Stimulated activated CD4-positive, alpha-beta T cell treated with anti-CD3 and anti-CD28 coated beads, TNF-alpha, amount 100 ng/mL, for 24 hours (primary cell): ENCODE measurements at places on chromosomes 16 and 17.

GRCh38 chr17:58630883-58631522, 60.8 kb downstream of the TEX14 start:
- DNase-seq: peak; percentile 44

DNA sequence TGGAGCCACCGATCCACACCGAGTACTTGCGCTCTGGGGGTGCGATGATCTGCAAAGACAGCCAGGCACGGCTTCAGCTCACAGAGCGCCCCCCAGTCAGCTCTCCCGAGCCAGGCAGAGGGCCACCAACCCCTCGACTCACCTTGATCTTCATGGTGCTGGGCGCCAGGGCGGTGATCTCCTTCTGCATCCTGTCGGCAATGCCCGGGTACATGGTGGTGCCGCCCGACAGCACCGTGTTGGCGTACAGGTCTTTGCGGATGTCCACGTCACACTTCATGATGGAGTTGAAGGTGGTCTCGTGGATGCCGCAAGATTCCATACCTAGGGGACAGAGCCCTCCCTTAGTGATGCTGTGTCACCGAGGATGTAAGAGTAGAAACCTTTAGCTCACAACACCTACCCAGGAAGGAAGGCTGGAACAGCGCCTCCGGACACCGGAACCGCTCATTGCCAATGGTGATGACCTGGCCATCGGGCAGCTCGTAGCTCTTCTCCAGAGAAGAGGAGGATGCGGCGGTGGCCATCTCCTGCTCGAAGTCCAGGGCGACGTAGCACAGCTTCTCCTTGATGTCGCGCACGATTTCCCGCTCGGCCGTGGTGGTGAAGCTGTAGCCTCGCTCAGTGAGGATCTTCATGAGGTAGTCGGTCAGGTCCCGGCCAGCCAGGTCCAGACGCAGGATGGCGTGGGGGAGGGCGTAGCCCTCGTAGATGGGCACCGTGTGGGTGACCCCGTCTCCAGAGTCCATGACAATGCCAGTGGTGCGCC, 1.6 kb downstream of the ACTG1 start:
- DNase-seq: no peak

GRCh38 chr17:62791235-62791734, 16.8 kb downstream of the MARCHF10 start:
- no peak for DNase-seq

- no peak for DNase-seq
Observed at GRCh38 chr16:27448532-27449433, 46.8 kb downstream of the IL21R start.

DNA sequence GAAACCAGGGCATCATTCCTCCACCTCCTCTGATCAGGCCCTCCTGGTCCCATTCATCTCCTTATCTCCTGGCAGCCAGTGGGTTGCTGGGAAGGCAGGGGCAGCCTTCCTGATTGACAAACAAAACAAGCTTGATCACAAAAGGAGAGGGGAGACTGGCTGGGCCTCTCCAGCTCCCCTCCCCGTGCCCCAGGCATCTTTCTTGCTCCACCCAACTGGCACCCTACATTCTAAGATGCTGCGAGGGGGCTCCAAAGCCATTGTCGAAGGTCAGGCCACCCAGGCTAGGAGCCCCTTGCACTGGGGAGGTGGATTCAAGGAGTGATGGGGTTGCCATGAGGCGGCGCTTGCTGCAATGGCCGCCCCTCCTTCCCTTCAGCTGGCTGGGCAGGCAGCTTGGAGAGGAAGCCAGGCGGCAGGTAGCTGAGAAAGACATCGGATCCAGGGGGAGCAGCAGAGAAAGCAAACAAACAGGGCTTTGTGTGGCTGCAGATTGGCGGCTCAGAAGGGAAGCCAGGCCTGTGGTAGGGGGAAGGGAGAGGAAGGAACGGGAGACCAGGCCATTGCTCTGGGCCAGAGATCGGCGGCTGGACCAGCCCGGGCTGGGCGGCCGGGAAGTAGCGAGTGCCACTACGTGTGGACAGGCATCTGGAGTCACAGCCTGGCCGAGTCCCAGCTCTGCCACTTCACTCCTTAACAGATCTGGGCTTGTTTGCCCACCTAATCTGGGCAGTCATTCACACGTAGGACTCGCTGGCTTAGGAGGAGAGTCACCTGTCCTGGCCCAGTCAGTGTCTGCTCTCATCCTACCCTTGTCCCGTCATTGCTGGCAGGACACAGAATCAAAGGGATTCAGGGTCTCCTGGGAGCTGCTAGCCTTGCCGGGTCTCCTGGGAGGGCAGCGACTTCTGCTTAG, 12.3 kb downstream of the RAI1 start:
- no peak for DNase-seq

DNA sequence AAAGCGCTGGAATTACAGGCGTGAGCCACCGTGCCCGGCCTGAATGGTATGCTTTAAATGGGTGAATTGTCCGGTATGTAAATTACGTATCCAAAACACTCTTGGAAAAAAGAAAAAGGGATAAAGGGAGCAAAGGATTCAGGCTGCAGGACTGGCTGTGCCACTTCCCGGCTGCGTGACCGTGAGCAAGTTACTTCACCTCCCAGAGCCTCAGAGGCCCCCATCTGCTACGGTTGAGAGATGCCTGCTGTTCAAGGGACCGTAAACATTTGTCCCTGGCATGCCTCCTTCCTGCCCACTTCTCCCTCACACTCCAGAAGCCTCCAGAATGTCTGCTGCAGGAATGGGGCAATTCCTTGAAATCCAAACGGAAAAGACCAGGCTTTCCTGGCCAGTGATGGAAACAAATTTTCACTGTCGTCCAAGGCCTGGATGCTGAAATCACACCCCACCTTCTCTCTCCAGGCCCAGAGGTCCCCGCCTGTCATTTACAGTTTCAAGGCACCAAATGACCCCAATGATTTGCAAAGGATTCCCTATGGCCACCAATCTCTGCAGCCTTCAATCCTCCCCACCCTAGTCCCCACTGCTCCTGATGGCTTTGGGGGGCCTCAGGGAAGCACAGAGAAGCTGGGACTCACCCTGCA, 22.9 kb upstream of the LITAF start:
- DNase-seq: no peak

- DNase-seq: no peak
Observed at GRCh38 chr17:82217120-82217529, 4.5 kb upstream of the CCDC57 start.

DNA sequence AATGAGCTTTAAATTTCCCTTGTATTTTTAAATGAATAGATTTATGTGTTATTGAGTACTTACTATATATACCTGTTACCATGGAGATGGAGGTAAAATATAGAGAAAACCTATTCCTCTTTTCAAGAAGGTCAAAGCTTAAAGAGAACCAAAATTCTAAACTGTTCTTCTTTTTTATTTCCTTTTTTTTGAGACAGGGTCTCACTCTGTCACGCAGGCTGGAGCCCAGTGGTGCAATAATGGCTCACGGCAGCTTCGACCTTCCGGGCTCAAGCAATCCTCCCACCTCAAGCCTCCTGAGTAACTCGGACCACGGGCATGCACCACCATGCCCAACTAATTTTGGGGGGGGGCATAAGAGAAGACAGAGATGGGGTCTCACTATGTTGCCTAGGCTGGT, 25.0 kb upstream of the TMEM97 start:
- DNase-seq: no peak

DNA sequence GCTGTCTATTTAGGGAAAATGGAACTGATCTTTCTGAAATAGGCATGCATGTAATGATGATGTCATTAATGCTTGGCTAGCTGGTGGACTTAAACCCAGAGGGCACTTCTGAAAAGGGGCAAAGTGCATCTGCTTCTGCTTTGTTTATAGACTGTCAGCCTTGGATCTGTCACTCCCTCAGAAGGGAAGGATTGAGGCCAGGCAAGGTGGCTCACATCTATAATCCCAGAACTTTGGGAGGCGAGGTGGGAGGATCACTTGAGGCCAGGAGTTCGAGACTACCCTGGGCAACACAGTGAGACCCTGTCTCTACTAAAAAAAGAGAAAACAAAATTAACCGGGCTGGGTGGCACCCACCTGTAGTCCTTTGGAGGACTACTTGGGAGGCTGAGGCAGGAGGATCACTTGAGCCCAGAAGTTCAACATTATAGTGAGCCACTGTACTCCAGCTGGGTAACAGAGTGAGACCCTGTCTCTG, 185.5 kb downstream of the WWOX start:
- no peak for DNase-seq

- DNase-seq: no peak
Observed at GRCh38 chr16:55155815-55156214, 168.2 kb upstream of the IRX6 start.

DNA sequence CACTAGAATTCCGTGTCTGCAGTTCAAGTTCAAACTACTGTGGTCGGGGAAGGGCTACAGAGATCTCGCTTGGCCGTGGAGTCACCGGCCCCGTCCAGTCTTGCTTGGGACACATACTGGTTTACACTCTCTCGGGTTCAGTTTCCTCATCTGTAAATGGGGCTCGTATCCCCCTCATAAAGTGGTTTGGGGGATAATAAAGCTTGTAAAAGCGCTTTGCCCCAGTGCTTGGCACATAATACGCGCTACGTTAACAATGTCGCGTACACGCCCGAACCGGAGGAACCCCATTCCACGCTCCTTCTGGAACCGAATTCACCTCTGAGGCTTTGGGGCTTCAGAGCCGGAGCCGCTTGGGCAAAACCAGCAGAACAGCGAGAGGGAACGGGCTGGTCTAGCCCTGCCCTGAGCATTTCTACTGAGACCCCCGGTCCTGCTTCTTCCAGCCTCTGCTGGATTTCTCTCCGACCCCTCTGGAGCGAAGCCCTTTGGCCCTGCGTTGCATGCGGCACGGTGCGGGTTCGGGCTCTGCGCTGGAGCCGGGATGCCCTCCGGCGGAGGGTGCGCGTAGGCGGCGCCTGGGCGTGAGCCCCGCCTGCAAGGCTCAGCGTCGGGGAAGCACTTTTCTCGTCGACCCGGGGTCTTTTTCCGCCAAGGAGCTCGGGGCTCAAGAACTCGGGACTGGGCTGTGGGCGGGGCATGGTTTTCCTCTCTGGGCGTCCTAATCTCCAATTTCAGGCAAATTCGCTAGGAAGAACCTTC, 26.1 kb upstream of the HOXB13 start:
- no peak for DNase-seq

- no peak for DNase-seq
Observed at GRCh38 chr16:8878523-8878911, 3.6 kb upstream of the LITAFD start.

DNA sequence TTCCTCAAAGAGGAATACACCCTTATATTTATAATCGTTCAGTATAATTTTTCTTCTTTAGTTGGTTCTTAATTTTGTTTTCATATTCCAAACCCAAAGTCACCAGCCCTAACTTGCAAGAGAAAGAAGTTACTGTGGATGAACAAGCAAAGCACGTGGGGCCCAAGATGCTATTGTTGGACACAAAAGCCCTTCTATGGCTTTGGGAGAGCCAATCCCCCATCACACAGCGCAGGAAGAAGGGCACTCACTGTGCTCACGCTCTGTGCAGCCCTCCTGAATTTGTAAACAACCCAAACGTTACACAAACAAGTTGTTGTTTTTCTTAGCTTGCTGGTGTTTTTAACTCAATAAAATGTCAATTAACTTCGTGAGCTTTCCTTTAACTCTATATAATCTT, 22.5 kb downstream of the SPPL2C start:
- no peak for DNase-seq

GRCh38 chr17:49022391-49022941, 25.3 kb downstream of the IGF2BP1 start:
- DNase-seq: no peak

GRCh38 chr17:8789743-8790142, 9.4 kb downstream of the MFSD6L start:
- DNase-seq: no peak

DNA sequence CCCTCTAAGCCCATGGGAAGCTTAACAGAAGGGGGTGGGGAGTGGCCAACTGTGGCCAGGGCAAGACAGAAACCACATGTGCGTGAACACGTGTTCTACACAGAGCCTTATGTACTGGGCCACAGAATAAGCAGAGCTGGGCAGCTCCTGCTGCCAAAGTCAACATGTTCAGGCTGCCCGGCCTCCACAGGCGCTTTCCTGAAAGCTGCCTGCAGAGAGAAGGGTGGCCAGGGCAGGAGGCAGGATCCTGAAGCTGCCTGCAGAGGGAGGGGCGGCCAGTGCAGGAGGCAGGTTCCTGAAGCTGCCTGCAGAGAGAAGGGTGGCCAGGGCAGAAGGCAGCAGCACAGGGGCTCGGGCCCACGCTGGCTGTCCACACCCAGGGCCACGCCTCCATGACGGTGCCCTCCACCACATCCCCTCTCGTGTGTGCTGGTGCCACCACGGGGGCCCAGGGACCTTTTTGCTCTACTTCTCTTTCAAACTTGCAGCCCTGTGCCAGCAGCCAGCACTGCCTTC, 79.5 kb downstream of the ANKRD11 start:
- no peak for DNase-seq

DNA sequence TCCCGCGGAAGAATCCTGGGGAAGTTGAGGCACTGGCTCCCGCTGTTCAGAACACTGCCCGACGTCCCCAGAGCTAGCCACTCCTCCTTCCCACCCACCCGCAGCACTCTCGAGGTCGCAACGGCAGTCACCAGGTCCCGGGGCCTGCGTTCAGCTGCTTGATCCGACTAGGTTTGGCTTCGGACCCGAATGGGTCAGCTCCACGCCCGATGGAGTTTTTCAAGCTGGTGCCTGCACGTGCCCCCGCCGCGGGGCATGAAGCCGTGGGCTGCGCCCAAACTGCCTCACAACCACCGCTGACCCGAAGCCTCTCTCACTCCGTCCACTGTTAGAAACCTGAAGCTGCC, 12.4 kb upstream of the ODF4 start:
- no peak for DNase-seq

DNA sequence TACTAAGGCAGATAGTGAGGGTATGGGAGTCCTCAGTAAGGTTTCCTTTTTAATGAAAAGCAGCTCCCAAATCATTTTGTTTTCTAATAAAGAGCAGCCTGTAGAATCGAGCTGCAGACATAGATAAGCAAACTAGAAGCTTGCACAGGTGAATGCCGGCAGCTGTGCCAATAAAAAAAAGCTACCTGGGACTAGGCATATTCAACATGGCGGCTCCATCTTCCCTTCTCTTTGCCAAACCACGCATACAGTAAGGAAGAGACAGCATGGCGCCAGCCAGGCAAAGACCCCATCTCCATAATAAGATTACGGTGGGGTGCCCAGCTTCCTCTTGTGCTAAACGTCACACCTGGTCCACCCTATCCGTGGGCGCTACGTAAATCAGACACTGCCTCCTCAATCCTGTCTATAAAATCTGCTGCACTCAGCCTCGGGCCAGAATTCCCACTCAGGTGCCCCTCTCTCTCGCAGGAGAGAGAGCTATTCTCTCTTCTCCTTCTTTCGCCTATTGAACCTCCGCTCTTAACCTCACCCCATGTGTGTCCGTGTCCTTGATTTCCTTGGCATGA, 92.7 kb upstream of the FA2H start:
- no peak for DNase-seq

DNA sequence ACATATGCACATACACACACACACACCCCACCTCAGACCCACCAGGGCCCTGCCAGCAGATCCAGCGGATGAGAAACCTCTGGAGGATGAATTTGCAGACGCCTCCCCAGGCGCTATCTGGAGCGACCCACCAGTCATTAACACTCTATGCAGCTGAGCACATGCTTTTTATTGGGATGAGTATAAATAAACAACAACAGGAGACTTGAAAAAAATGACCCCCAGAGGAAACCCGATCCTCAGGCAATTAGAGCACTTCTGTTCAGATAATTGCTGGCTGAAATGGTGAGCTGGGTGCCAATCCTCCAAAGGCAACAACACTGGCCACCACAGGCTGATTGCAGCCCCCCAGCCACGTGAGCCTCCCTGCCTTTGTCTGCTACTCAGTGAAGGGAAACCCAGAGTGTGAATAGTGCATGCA, 32.9 kb downstream of the DYNLRB2 start:
- no peak for DNase-seq

GRCh38 chr17:64742326-64742725, 80.2 kb upstream of the SMURF2 start:
- DNase-seq: no peak
